ENCODE measurements at places on chromosomes 7 and 10.

DNA sequence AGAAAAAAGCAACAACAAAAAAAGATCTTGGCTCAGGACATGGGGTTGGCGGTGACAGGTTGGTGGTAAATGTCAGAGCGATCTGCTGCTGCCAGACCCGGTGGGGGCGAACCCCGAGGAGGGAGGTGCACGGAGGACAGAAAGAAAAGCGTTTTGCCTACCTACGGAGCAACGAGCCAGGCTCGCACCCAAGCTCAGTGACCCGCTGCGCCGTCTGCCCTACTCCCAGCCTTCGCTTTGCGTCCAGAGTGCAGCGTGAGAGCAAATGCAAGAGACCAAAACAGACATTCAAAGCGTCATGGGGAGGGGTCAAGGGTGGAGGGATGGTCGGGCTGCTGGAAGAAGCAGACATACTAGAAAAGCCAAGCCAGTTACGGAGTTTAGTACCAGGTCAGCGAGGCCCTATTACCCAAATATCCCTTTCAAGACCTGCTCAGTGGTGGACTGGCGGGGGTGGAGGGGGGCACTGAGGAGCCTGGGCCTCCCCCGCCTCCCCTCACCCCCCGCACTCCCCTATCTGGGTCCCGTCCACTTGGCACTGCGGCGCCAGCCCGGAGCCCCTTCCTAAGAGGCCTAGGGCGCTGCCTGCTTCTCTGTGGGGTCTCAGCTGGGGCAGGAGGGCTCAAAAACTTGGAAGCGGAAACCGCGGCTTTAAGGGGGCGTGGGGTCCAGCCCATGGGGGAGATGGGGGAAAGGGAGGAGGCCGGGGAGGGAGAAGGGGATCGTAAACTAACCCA lies 66.9 kb downstream of the SLC29A4 start:
- no peak for DNase-seq

DNA sequence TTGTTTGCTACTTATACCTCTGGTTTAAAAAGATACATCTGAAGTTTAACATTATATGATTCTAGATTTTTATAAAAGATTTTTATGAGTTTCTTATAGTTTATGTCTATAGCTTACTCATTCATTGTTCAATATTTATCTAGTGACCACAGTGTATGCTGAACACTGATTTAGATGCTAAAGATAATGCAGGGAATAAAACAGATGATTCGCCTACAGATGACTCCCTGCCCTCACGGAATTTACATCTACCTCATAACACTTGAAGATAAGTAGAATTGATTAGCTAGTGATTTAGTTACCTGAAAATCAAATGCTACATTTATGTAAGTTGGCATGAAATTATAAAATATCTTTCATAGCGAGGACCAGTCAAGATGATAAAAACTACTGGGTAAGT lies 105.8 kb downstream of the HIPK2 start:
- DNase-seq = no peak

DNA sequence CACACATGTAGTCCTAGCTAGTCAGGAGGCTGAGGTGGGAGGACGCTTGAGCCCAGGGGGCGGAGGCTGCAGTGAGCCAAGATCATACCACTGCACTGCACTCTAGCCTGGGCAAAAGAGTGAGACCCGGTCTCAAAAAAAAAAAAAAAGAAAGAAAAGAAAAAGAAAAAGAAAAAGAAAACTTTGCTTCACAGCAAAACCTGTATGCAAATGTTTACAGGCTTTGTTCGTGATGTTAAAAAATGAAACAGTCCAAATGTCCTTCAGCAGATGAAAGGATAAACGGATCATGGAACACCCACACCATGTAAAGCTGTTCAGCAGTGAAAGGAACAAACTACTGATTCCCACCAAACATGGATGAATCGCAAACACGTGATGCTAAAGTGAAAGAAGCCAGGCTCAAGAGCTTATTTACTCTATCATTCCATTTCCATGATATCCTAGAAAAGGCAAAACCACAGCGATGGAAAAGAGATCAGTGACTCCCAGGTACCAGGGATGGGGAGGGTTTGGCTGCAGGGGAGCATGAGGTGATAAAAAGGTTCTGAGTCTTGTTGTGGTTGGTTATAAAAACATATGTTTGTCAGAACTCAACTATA lies 15.1 kb downstream of the LRRC20 start:
- peak; percentile 69 for DNase-seq

GRCh38 chr10:71320592-71320991 lies 1.5 kb downstream of the SLC29A3 start:
- no peak for DNase-seq

DNA sequence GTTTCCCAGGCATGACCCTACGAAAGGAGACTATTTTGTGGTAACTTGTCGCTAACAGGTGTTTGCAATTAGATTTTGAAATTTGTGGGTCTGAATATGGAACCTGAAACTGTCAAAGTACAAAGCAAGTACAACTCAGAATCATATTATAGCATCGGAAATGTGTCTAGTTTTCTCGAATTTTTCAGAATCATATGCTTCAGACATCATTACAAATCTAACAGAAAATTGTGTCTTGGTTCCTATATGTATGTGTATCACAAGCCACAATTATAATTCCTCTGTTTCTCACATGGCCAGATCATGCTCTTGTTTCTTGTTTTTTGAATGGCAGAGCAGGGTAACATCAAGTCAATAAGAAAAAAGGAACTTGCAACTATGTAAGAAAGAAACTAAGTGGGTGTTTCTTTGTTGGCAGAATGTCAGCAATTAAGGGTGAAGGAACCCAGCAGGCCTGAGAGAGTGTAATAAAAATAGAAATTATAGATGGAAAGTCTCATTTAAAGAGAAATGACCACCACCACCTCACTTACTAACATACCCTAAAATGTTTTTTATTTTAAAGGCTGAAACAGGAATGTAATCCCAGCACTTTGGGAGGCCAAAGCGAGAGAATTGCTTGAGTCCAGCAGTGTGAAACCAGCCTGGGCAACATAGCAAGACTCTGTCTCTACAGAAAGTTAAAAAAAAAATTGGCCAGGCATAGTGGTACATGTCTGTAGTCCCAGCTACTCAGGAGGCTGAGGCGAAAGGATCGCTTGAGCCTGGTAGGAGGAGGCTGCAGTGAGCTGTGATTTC lies 51.3 kb downstream of the PRTFDC1 start:
- no peak for DNase-seq

DNA sequence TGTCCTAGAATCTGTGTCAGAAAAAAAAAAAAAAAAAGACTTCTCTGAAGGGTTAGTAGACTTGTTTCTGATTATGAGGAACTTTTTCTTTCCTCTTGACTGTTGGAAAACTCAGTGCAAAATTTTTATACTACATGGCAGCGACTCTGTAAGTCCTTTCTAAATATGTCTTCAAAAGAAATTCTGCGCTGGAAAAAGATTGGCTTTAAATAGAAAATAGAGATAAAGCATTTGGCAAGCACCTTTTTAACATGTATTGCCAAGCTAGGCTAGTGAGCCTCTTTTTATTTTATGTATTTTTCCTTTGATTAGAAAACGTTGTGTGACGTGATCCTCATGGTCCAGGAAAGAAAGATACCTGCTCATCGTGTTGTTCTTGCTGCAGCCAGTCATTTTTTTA lies 17.9 kb downstream of the KLHL7 start:
- DNase-seq = no peak

DNA sequence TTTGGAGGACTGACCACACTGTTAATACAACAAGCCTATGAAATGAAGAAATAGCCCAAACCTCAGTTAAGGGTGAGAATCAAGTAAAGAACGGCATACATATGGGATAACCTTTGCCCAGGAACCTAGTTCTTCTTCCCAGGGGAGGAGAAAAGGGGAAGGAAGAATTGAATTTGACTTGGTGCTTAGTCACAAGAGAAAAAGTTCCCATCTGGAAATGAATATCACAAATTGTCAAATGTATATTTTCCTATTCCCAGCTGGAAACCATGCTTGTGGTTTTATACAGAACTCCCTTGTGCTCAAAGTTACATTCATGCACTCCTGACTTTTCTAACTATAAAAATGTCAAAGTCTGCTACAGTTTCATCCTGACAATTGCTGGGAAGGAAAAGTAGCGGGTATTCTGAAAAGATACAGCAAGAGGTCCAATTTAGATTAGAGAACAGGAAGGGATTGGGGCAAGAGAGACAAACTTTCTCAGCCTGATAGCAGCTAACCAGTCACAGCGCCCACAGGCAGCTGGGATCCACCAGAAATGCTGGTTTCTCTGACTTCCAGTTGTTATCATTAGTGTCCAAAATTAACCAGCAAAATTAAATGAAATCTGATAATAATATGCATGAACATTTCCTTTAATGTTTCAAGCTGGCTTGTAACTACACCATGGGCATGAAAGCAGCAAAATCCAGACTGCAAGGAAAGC lies 18.6 kb upstream of the GSAP start:
- DNase-seq = peak; percentile 33

GRCh38 chr10:70034232-70034631 lies 18.4 kb upstream of the MACROH2A2 start:
- no peak for DNase-seq

DNA sequence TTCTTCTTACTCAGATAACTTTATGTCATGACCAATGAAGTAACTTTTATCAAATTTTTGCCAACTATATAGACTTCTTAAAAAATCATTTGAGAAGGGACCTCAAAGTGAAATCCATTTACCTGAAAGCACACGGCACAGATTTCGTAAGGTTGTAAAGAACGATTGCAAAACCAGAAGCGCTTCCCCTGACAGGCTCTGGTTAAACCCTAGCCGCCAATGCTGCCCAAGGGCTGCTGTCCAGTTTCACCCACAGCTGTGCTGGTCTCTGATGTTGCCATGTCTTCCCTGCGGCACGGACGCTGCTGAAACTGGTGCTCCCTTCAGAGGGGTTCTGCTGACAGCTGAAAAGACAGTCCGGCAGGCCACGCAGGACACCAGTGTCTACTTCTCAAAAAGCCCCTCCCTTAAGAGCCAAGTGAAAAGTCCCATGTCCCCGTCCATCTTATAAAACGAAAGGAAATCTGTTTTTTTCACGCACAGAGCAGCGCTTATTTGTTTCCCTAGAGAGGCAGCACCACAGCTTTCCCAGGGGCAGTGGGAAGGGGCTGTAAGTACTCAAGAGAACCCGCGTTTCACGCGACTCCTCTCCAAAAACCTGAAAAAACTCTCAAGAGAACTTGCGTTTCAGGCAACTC lies 32.5 kb downstream of the GNA12 start:
- DNase-seq = no peak

DNA sequence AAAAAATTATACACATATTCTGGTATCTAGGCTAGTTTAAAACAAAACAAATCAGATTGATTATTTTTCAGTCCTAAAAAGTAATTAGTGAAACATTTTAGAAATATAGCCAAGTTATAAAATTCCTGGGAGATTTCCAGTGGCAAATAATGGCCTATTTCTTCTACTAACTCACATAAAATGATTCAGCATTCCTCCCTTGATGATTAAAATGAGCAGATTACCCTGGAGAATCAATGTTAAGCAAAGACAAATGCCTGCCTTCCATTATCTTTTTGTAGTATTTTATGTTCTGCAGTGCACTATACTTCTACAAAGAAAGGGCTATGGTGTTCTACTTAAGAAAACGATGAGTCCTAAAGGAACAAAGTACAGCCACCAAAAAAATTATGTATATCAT lies 53.6 kb downstream of the PARD3 start:
- DNase-seq = no peak

DNA sequence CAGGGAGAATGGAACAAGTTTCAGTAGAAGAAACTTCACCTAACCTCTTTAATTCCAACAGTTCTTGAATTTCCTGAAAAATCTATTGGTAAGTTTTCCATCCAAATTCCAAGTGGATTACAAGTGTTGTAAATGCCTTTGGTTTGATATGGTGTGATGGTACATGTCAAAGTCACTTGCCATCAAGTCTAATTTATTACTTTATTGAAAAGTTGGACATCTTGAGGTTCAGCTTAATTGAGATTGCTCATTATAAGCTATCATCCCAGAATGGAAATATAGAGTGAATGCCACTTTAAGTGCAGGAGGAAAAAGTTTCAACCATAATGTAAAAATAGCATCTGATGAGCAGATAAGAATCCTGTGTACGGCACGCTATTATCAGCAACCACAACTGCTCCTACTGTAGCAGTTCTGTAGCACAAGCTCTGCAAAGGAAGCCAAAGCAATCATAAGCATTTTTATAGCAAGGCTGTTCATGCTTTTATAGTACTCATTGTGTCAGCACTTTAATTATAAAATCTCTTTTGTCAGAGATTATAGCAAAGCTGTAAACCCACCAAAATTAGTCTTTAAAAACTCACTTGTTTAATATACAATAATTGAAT lies 991.8 kb upstream of the PHF14 start:
- DNase-seq = no peak

DNA sequence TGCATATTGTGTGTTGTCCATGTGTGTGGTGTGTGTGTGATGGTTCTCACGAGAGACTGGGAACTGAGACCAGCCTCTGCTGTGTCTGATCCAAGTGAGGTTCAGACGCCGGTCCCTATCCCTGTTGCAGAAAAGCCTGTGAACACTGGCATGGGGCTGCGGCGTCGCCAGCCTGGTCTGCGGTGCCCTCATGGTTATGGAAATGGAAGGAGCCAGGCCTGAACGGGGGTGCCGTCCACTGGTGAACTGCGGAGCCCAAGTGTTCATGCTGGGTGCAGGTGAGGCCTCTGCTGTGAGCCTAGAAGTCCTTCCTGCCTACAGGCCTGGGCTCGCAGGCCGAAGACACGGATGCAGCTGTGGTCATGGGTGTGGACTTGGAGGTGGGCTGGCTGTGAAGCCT lies 18.7 kb upstream of the NCAPG2 start:
- DNase-seq = no peak

GRCh38 chr10:4383651-4384098 lies 442.3 kb upstream of the AKR1E2 start:
- no peak for DNase-seq

DNA sequence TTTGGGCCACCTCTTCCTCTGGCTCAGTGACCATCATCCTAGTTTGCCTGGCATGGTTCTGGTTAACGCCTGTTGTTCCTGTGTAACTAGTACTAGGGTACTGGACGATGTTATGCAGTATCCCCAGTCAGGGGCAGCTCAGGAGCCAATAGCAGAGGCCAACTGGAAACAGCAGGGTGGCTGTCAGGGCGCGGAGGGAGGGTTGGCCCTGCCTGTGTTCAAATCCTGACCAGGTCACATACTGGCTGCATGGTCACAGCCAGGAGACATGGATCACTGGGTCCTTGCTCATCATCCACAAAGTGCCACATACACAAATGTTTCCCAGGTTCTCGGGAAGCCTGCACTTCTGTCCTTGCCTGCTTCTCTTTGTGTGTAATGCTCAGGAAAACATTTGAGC lies 12.3 kb upstream of the RBP3 start:
- DNase-seq = no peak

- DNase-seq = no peak
Measured at GRCh38 chr7:149884541-149884940, 10.8 kb downstream of the ATP6V0E2 start.

GRCh38 chr10:130557181-130557845 lies 421.1 kb downstream of the GLRX3 start:
- DNase-seq = no peak

GRCh38 chr10:133245439-133246235 lies 8.0 kb downstream of the VENTX start:
- no peak for DNase-seq

DNA sequence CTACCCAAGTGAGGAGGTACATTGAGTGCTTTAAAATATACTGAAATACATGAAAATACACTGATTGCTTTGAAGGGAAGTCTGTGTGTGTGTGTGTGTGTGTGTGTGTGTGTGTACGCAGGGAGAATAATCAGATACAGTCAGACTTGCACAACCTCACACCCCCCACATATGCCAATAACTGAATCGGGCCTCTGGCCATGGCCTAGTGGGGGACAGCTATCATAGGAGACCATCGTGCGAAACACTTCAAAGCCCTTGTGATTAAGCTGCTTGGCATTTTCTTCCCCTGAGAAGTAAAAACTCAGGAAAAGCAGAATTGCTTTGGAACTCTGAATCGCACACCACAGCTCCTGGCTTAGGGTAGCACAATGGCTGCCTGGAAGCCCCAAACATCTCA lies 135.1 kb downstream of the C10orf105 start:
- no peak for DNase-seq

- peak; percentile 4 for DNase-seq
Measured at GRCh38 chr10:26172131-26172530, 44.4 kb upstream of the GAD2 start.
